ENCODE measurements at places on chromosomes 4 and X.

DNA sequence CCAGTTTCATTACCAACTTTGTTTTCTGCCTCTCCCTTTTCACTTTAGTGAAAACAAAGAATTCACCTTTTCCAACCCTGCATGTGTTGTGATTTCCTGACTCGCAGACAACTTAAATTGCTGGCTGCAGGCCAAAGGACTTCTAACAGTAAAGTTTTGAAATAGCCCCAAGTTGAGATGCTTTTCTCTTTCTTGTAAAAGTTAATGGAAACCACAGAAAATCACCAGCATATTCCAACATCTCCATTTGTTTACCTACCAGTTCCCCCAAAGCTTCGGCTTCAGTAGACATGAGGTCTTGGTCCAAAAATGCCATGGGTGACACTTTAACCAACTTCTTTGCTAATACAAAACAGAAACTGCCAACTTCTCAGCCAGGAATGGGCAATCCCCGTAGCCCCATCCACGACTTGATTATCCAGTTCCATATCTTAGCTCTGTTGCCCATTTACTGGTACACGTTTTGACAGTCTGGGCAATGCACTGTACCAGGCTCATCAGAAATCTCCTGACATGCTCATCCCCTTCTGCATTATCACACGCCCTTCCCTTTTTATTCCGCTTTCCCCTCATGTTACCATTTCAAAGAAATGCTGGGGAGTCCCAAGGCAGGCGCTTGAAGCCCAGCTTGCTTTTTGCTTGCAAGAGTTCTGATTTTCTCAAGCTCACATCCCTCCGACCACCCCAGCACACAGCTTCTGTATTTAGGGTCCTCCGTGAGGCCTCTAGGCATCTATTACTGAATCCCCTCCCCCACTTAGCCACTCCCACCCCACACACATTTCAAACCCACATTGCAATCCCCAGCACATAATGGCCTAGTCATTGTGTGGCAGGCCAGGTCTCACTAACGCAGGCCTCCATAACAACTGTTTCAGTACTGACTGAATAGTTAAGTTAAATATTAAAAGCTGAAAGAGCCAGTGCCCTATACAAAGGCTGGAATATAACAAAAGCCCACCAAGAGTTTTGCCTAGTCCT lies 137.9 kb upstream of the S100G start:
- no peak for DNase-seq

DNA sequence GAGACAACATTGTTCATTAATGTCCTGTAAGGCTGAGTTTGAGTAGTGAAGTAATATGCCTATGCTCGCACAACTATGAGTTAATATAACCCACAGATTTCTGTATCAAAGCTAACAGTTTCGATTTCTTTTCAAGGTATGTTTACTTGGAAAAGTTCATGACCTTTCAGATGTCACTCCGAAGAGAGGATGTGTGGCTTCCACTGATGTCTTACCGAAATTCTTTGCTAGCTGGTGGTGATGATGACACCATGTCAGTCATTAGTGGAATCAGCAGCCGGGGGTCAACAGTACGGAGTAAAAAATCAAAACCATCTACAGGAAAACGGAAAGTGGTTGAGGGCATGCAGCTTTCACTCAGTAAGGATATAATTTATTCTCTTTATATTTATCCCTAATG lies 124.9 kb downstream of the STAG2 start:
- peak; percentile 7 for DNase-seq

DNA sequence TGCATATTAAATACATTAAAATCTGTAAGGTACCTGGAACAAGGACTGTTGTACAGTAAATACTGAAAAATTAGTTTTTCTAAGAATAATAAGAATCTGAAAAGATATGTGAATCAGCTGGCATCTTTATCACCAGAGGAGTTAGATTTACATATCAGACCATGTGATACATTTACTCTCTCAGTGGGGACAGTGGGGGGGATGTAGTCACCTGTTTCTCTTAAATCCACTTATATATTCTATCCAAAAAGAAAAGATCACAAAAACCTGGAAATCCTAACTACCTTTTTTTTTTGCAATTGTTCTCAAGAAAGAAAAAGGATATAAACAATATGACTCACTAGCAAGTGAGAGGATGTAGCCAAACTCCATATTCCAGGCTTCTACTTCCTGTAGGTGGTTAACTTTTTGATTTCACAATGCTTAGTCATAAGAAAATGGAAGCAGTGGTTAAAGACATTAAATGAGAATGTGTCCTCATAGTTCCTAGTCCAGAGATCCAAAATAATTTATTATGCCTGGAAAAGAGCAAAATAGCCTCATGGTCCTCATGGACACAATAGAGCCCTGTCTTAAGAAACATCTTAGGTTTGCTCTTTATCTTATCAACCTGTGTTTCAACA lies 22.5 kb upstream of the MYOZ2 start:
- no peak for DNase-seq

DNA sequence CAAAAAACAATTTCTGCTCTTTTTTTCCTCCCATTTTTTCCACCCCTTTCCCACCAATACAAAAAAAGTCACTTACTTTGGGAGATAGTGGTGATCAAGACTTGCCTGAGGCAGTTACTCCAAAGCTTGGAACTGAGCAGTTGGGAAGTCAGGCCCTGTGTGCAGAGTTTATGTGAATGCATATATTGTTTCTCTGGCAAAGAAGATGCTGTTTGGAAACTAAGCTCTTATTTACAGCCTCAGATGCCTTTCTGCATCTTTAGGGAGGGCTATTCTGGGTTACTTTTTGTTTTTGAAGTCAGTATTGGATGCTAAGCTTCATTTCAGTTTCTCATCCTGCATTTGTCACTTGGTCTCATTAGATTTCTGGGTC lies 136.3 kb downstream of the ZNF330 start:
- no peak for DNase-seq

- DNase-seq: no peak
Measured at GRCh38 chrX:141341341-141341740, 99.0 kb upstream of the SPANXC start.

GRCh38 chrX:40108162-40108958 lies 10.6 kb upstream of the BCOR start:
- no peak for DNase-seq

DNA sequence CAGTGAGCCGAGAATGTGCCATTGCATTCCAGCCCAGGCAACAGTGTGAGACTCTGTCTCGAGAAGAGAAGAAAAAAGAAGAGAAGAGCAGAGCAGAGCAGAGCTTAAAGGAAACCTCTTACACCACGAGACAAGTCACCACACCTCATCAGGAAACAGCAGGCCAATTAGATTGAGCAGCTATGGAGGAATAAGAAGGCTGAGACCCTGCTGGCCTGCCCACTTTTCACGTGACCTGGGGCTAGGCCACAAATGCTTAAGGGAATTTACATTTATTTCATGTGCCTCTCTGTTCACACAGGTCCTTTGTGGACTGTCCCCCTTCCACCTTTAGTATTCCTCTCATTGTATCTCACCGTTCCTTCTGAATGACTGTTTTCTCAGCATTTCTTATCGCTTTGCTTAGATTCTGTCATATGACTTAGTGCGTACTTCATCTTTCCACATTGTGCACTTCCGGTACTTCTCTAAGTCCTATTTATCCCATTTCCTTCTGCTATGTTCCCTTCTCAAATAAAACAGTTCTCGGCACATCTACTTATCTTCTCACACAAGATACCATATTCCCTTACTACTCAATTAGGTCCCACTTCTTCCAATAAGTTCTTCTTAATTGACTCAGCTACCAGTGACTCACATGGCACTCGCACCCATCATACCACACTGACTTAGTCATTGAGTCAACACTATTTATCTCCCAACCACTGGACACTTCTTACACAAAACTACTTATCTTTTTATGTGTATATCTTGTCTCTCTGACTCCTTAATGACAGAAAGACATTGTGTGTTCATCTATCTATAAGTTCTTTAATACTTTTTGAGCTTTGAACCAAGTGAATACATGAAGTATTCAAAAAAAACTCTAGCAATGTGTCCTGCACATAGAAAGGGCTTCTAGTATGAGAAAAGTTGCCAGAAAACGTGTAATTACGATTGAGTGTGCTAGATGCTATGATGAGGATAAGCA lies 11.0 kb downstream of the CUL4B start:
- DNase-seq: no peak

- no peak for DNase-seq
Measured at GRCh38 chr4:47915378-47915777, 995 bp upstream of the NFXL1 start.

DNA sequence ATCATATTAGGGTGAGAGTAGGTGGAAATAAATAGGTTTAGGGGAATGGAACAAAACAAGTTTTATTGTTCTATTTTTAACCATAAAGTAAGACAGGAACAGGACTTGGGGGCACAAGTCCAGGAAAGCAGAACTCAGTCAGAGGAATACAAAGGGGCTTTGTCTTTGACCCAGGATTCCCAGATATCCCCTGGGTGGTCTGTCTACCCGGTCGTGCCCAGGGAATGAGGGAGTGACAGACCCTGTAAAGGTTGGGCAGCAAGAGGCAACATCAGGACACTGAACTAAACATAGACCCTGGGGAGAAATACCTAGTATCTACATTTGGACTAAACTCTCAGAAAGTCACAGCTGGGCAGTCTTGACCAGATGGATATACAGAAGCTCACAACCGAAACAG lies 50.6 kb downstream of the PTCHD1 start:
- DNase-seq: no peak

DNA sequence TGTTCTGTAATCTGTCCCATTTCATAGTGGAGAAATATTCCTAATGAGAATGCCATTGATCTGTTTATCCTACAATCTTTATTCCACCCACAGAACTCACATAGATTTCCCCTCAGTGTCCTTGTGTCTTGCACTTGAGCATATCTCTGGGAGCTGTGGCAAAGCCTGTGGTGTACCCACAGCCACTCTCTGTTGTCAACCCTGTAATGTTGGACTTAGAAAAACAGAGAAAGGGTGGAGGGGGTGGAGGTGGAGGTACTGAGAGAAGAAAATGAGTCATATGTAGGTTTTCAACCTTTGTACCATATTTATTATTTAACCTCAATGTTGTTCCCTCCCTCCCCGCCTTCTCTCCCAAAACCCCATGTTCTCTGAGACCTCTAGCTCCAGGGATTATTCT lies 46.9 kb upstream of the TLL1 start:
- no peak for DNase-seq

- no peak for DNase-seq
Measured at GRCh38 chr4:47533689-47534347, 48.7 kb downstream of the ATP10D start.

- DNase-seq: peak; percentile 44
Measured at GRCh38 chr4:76948443-76949275, 893 bp upstream of the SEPTIN11 start.

DNA sequence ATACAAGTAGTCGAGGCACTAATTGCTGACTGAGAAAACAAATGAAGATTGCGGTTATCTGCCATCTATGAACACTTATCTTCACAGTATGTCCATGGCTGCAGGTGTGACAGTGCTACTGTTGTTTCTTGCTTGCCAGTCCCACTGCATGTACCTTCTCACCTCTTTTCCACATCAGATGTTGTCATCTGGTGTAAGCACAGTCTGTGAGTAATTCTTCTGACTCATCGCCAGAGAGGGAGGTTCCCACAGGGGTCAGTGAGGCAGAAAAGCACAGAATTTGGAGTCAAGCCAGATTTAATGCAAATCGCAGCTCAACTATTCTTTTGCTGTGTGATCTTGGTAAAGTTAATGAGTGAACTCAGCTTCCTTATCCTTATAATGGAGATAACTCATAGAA lies 144.4 kb downstream of the GLRA2 start:
- DNase-seq: no peak

GRCh38 chr4:112938461-112939058 lies 110.9 kb upstream of the ANK2 start:
- no peak for DNase-seq

DNA sequence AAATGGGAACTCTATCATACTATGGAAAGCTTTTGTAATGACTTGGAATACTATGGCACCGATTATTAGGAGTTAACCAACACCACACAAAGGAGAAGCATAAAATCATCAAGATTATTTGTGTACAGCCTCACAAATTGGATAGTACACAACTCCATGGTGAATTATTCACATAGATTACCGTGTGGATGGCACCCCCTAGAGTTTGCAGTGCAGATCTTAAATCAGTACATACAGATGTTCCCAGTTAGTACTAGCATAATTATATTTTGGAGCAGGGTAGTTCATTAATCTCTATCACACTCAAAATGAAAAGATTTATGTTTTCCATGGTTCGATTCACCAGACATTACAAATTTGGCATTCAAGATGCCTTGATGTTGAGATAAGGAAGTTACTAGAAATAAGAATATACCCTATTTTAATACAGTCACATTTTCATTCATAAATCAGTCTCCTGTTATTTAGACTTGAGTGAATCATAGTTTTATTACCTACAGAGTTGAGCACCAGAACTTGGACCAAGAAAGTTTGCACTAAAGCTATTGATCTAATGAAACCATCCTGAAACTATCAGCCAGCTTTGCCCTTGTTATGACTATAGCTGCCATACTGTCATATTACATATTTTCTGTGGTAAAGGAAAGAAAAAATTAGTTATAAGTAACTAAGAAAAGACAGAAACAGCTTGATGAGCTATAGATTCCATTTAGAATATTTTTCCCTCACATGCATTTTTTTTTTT lies 531.8 kb downstream of the GLUD2 start:
- DNase-seq: no peak

- DNase-seq: no peak
Measured at GRCh38 chr4:19776929-19777328, 474.8 kb upstream of the SLIT2 start.

- DNase-seq: no peak
Measured at GRCh38 chrX:107102980-107103379, 15.6 kb downstream of the RBM41 start.

GRCh38 chr4:16489226-16489625 lies 263.0 kb upstream of the TAPT1 start:
- DNase-seq: no peak

GRCh38 chr4:1969928-1970723 lies 38.6 kb downstream of the NELFA start:
- DNase-seq: no peak

DNA sequence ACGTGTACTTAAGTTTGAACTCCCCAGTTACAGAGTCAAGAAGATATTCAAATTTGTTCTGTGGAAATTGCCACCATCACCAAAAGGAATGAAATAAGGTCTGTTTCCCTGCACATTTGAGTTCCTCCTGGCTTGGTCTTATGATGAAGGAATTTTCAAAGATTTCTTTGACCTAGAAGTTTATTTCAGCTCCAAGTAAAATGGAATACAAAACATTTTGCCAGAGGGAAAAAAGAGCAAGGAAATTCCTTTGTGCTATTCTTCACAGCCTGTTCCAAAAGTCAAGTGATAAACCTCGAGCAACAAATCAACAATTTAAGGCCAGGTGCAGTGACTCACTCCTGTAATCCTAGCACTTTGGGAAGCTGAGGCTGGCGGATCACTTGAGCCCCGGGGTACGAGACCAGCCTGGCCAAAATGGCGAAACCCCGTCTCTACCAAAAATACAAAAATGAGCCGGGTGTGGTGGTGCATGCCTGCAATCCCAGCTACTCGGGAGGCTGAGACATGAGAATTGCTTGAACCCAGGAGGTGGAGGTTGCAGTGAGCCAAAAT lies 3.4 kb downstream of the NKRF start:
- DNase-seq: no peak

DNA sequence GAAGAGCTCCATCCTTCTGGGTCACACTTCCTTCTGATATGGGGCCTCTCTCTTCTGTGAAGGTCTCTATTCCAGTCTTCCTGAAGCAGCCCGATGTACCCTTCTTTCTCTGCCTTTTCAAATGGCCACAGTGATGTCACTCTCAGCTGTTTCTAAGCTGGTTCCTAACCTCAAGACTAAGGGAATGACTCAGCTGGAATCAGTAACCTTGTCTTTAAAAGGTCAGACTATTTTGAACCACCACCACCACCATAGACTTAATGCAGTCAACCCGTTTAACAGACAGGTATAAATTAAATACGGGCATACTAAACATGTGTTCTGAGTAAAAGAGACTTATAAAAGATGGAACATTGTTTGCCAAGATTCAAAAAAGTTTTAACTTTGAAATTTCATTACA lies 121.0 kb downstream of the PPA2 start:
- no peak for DNase-seq

All from CD8-positive, alpha-beta T cell (primary cell).